Fibroblast of gingiva (primary cell): ENCODE measurements at places on chromosomes 6 and 20.

- DNase-seq, result no peak
Measured at GRCh38 chr6:92110403-92110802, 1309.0 kb downstream of the EPHA7 start.

DNA sequence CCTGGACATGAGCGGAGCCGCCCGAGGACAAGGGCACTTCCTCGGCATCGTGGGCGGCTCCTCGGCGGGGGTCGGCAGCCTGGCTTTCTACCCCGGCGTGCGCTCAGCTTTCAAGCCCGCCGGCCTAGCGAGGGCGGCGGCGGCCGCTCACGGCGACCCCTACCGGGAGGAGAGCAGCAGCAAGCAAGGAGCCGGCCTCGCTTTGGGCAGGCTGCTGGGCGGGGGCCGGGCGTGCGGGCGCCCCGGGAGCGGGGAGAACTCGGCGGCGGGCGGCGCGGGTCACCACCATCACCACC is 6.7 kb downstream of the PRDM13 start:
- DNase-seq, result no peak

DNA sequence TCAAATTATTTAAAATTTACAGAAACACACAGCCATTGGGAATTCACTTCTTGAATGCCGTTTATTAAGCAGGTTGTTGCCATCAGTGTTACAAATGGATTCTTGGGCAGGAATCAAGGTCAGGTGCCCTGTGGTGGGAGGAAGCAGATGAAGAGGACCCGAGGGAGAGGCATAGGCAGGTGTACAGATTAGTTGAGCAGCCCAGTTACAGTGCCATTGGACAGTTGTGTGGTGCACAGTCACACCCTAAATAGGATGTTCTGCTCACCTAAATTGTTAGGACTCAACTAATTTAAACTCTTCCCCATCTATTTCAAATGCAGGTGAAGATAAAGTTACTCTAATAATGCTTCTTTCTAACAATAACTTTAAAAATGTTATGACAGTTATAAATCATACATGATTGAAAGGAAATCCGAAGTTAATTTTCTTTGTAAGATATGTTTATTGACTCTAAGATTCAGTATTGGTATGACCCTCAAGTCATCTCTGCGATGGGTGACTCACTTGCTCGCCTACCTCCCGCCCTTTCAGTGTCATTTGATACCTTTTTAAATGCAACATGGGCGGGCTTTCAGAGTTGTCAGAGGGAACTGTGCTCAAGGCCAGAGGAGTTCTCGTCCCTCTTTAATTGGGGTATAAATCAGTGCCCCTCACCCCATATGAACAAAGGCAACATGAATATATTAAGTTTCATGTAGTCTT is 35.1 kb downstream of the DSE start:
- peak; percentile 50 for DNase-seq

- DNase-seq, result no peak
Measured at GRCh38 chr6:38801305-38801704, 86.2 kb downstream of the DNAH8 start.

- DNase-seq, result no peak
Measured at GRCh38 chr6:2771079-2771478, 5.9 kb downstream of the WRNIP1 start.

DNA sequence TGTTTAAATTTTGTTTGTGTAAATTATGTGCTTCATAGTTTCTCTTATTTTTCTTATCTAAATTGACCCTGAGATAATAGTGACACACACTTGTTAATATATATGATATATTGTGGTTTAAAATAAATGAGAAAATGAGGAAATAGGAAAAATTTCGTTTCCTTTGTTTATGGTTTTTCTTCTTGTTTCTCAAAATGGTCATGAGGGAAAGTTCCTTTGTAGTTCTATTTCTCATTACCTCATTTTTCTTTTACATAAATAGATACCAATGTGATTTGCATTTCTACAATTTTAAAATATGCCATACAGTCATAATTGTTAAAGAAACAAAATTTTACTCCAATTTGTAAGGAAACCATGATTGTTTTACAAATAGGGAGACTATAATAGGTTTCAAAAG is 9.2 kb downstream of the OR2A4 start:
- no peak for DNase-seq

- peak; percentile 96 for DNase-seq
Measured at GRCh38 chr20:32067234-32067821, 15.3 kb downstream of the HCK start.

DNA sequence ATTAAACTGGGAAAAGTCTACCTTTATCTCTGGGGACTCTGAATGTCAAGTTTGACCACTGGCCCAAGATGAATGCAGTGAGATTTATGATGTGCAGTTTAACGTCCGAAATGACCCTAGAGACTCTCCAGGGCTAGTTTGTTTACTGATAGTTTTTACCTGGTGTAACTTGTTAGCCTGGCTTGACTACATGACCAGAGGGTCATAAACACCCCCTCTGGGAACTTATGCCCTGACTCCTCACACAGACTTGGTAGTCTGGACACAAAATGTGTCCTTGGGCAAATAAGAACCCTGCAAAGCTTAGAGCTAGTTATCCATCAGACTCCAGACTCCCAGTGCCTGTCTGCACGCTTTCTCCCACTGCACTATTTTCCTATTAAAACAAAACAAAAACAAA is 606.5 kb downstream of the HACE1 start:
- DNase-seq, result no peak

DNA sequence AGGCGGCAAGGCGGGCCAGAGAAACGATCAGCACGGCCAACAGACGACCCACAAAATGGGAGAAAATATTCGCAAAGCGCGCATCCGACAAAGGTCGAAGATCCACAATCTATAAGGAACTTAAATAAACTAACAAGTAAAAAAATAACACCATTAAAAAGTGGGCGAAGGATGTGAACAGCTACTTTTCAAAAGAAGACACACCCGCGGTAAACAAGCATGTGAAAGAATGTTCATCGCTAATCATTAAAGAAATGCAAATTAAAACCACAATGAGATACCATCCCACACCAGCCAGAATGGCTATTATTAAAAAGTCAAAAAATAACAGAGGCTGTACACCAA is 117.8 kb upstream of the SIRPA start:
- DNase-seq, result no peak

- no peak for DNase-seq
Measured at GRCh38 chr6:139330306-139330705, 38.5 kb upstream of the TXLNB start.

DNA sequence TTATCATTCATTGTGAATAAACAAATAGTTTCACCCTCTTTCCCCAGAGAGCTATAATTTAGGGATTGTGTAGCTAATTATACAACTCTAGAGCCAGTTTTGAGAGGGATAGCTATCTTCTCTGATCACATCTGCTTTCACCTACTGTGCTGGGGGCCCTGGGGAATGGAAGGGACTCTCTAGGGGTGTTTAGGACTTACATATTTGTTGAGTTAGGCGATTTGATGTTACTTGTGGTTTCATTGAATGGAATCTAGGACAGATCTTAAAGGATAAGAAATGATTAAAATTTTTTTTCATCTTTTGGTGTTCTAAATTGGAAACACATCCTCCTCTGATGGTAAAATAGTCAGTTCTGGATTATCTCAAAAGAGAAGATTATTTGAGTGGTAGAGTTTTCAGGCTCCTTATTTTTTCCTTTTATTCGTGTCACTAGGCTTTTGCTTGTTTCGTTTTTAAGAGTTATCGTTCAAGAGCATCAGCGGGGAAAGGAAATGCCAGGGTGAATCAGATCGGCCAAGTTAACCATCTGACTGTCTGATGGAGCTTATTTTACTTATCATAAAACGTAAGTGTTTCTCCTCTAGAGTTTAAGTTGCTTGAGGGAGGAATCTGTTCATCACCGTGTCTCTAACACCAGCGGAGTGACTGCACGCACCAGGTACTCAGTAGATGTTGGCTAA is 236.7 kb downstream of the FARS2 start:
- peak; percentile 75 for DNase-seq

DNA sequence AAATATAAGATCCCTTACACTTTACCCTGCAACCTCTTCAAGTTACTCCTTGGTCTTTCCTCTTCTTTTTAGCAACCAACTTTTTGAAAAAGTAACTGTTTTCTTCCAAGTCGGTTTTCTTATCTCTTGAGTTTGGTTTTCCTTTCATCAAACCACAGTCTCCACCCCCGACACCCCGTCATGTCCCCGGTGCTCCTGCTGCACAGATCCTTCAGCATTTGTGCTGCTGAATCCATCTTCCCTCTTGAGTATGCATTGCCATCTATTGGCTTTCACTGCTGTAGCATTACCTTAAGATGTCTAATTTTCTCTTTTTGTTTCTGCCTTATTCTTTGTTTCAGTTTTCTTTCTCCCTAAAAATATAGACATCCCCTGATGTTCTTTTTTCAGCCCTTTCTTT is 11.9 kb upstream of the TNFRSF21 start:
- DNase-seq, result no peak

DNA sequence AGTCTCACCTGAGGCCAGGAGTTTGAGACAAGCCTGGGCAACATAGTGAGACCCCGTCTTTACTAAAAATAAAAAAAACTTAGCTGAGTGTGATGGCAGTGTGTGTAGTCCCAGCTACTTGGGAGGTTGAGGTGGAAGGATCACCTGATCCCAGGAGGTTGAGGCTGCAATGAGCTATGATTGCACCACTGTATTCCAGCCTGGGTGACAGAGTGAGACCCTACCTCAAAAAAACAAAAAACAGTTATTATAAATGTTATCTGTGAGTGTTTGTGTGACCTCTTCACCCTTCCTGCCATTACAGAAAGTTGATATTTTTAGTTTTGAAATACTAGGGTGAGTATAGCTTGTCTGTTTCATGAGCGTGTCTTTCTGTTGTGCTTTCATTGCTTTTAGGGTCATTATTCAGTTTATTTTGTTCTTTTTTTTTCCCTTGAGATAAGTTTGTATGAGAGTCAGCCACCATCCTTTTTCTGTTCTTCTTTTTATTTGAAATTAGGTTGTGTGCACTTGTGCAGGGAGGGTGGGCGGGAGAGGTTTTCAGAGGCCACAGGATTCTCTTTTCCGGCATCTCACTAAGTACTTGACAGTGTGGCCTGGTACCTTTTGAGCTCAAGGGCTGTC is 26.2 kb downstream of the CDYL start:
- no peak for DNase-seq

DNA sequence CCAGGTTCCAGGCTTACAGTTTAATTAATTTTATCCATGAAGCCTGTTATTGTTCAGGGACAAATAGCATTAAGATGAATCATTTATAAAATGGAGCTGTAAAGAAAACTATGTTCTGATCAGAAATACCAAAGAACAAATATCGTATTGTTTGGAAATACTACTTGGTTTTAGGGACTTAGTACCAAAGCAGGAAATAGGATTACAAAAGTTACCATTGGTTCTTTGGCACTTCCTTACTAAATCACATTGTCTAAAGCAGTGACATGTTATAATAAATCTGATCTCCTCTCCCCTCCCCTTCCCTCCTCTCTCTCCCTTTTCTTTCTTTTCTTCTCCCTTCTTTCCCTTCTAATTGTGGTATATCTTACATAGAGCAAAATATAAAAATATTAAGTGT is 29.6 kb downstream of the CRYBG1 start:
- DNase-seq, result no peak

GRCh38 chr6:74283532-74283931 is 587.5 kb downstream of the CD109 start:
- no peak for DNase-seq

DNA sequence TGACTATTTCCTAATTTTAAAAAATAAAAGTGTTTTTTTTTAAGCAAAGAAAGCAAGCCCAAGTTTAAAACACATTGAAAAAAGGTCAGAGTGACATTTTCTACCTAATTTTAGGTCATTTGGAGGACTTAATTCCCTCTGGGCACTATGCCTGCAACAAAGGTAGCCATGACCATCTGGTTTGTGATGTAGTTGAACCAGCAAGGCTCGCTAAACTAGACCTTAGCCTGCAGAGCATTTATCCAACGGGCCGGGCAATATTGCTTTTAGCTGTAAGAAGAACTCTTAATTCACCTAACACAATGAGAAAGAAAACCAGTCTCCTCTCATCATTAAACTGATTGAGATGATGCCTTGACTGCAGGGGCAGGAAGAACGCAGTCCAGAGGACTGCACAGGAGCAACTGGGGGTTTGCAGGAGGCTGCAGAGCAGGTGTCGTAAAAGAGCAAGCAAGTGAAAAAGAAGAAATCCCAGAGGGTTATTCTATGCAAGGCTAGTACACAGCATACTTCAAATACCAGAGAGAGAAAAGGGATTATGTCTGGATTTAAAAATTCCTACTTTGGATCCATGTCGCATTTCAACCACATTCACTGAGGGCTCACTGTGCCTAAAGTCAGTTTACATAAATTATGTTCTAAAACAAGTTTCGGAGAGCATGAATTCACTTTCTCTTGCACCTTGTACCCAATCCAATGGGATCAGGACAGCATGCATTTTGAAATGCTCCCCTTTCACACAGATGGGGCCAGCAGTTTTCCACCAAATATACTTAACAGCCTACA is 12.8 kb downstream of the TRAF3IP2 start:
- DNase-seq, result peak; percentile 24

- no peak for DNase-seq
Measured at GRCh38 chr20:51219544-51219943, 196.6 kb upstream of the KCNG1 start.

DNA sequence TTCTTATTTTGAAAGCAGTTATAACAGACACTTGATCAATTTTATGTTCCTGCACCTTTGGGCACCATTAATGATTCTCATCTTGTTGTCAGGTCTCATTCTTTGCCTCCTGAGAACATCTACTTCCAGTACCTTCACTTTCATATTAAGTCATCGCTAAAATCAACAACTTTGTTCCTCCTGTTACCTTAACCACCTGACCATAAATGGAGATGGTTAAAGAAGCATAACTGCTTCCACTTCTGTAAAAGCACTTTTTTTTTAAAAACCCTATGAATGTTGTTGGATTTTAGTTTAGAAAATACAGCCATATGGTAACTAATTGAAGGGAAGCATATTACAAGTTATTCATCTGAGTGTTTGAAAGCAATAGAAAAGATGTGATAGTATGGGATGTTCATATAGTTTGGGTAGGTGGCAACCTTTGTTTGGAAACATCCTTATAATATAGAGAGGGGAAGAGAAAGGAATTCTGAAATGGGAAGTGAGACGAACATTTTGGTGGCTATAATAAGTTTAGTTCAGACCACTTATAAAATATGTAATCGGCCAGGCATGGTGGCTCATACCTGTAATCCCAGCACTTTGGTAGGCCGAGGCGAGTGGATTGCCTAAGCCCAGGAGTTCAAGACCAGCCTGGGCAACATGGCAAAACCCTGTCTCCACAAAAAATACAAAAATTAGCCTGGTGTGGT is 53.9 kb downstream of the AFG1L start:
- DNase-seq, result no peak

- peak; percentile 22 for DNase-seq
Measured at GRCh38 chr20:6866741-6867140, 99.3 kb downstream of the BMP2 start.
